ENCODE measurements at places on chromosomes 5 and 9. TPM values are rescaled to one million over a fixed set of nuclear protein-coding genes. Genes with fewer than 3 reads are reported as not detected.

ZBTB26 gene
- 8.2 TPM for total RNA-seq

CDX1 gene
- total RNA-seq: not detected

SCAMP1 gene
- total RNA-seq: 17.1 TPM

TMEM8B gene
- total RNA-seq: 3.4 TPM

SPINK4 gene
- not detected for total RNA-seq

ADAMTS12 gene
- not detected for total RNA-seq

LCP2 gene
- 254 TPM for total RNA-seq

LIX1 gene
- not detected for total RNA-seq

LPCAT1 gene
- total RNA-seq: 78.4 TPM

TTC1 gene
- 64.0 TPM for total RNA-seq

PRR16 gene
- total RNA-seq: not detected

RANBP17 gene
- total RNA-seq: not detected

DDX4 gene
- 0.09 TPM for total RNA-seq

AJM1 gene
- total RNA-seq: 5.0 TPM

SAPCD2 gene
- 26.5 TPM for total RNA-seq

PCDHAC2 gene
- not detected for total RNA-seq

TAF11L10 gene
- total RNA-seq: not detected

GARIN3 gene
- 0.30 TPM for total RNA-seq

ANKRD34B gene
- total RNA-seq: not detected

FXN gene
- total RNA-seq: 56.7 TPM

SLC25A2 gene
- 0.16 TPM for total RNA-seq

FIBCD1 gene
- total RNA-seq: not detected

AGTPBP1 gene
- total RNA-seq: 28.1 TPM

Data from activated T-helper 2 cell treated with anti-CD3 and anti-CD28 coated beads, Interferon-gamma antibody, Interleukin-2, Interleukin-4, amounts not matched to agents 10 μg/mL and 5 μg/mL and 100 μg/mL, durations not matched to agents 14 hours and 24 hours and 36 hours (primary cell).